ENCODE measurements at places on chromosomes 16 and 17.
A peak's percentile ranks its signal among the peaks of the same experiment; 100 is the strongest.

- no peak for DNase-seq
These were observed 479.3 kb downstream of the KCNJ18 start for GRCh38 chr17:22171631-22172030.

GRCh38 chr16:86585821-86586611 lies 7.7 kb downstream of the FOXL1 start:
- DNase-seq, result no peak

DNA sequence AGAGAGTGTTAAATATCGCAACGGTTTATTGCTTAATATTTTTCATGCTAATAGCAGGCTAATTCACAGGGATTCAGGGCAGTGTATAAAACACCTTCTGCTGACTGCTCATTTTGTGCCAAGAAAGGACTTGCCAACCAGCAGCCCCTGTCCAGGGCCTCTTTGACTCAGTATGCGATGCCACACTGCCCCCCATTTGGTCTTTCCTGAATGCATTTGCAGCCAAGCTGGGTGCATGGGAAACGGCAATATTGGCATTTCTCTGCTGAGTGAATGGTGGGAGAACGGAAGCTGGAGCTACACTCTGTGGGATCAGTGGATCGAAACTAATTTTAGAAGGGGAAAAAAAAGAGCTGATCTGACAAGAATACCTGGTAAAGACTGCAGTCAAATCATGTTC lies 152.9 kb upstream of the C16orf82 start:
- no peak for DNase-seq

GRCh38 chr16:23423496-23424049 lies 29.4 kb downstream of the COG7 start:
- DNase-seq, result no peak

DNA sequence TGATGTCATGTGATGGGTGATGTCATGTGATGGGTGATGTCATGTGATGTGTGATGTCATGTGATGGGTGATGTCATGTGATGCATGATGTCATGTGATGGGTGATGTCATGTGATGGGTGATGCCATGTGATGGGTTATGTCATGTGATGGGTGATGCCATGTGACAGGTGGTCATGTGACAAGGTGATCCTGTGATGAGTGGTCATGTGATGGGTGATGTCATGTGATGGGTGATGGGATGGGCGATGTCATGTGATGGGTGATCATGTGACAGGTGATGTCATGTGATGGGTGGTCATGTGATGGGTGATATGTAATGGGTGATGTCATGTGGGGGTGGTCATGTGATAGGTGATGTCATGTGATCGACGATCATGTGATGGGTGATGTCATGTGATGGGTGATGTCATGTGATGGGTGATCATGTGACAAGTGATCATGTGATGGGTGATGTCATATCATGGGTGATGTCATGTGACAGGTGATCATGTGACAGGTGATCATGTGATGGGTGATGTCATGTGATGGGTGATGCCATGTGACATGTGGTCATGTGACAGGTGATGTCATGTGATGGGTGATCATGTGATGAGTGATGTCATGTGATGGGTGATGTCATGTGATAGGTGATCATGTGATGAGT lies 17.2 kb downstream of the CD300LB start:
- DNase-seq, result peak; percentile 10

GRCh38 chr16:69260019-69260418 lies 51.1 kb upstream of the VPS4A start:
- DNase-seq, result no peak

DNA sequence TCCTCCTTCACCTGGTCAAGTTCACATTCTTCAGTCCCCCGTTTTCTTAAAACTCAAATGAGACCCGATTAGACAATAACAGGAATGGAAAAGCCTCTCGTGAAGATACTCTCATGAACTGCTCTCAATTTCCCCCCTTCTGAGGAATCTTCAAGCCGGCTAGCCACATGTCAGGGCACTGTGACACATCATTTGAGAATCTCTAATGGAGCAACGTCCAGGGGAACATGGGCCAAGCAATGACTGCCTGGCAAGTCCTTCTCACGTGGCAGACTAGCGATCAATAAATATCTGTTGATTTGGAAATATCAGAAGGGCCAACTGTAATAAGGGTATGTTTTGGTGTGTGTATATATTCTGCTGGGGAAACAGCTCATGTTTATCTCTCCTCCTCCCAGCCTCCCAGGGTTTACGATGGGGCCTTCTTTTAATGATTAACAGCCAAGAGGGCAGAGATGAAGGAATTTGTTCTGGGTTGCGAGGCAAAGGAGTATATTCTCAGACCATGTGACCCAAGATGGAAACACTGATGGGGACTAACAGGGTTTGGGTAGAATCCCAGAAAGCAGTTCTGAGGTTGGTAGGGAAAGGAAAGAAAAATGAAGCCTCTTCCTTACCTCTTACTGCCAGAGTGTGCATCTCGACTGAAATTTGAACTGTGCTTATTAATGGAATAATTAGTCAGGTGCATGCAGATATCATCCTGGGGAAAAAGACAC lies 21.4 kb downstream of the TTLL6 start:
- DNase-seq, result no peak

- no peak for DNase-seq
These were observed 23.8 kb downstream of the FAM83G start for GRCh38 chr17:18980682-18981334.

Measured in activated CD4-positive, alpha-beta T cell treated with anti-CD3 and anti-CD28 coated beads for 24 hours (primary cell).